ENCODE measurements at places on chromosomes 1 and 21. TPM values are rescaled to one million over a fixed set of nuclear protein-coding genes. Genes with fewer than 3 reads are reported as not detected.
A peak's percentile ranks its signal among the peaks of the same experiment; 100 is the strongest.

- H3K4me1 ChIP-seq: no peaks in the 10 kb centered on the region
- no peak overlapping the region for H3K27ac ChIP-seq
- H3K36me3 ChIP-seq: no peaks in the 10 kb centered on the region
- no peak overlapping the region for H3K4me3 ChIP-seq
- no peak for DNase-seq
Observed at GRCh38 chr1:178341261-178341956, 155.4 kb downstream of the CLEC20A start.

- H3K4me1 ChIP-seq: peaks cover 3% of the 10 kb centered on the region
- no peaks in the 10 kb centered on the region for H3K27me3 ChIP-seq
- no peak overlapping the region for H3K27ac ChIP-seq
- no peak overlapping the region for H3K4me3 ChIP-seq
- DNase-seq: no peak
- H3K36me3 ChIP-seq: no peaks in the 10 kb centered on the region
Observed at GRCh38 chr1:6012529-6013318, 20.5 kb upstream of the NPHP4 start.

- no peaks in the 10 kb centered on the region for H3K4me1 ChIP-seq
- H3K36me3 ChIP-seq: no peaks in the 10 kb centered on the region
- no peak overlapping the region for H3K27ac ChIP-seq
Observed at GRCh38 chr1:93735722-93736121, 54.1 kb upstream of the BCAR3 start.

DNA sequence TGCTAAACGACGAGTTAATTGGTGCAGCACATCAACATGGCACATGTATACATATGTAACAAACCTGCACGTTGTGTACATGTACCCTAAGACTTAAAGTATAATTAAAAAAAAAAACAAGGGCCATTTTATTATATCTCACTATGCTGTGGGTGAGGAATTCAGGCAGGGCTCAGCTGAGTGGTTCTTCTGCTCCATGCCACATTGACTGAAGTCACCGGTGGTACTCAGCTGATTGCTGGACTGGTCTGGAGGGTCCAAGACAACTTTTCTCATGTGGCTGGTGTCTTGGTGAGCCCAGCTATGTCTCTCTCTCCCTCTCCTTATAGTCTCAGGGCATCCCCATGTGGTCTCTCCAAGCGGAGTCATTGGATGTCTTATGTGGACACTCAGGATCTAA lies 275.0 kb downstream of the GRIK3 start:
- DNase-seq: no peak
- H3K4me3 ChIP-seq: no peak overlapping the region

- no peak for DNase-seq
- H3K36me3 ChIP-seq: no peaks in the 10 kb centered on the region
- peaks cover 42% of the 10 kb centered on the region for H3K27me3 ChIP-seq
- H3K4me1 ChIP-seq: peaks cover 6% of the 10 kb centered on the region
- H3K27ac ChIP-seq: no peak within 1 kb of the TSS
Observed at GRCh38 chr1:152907686-152908601, at the start of gene IVL. IVL (plus strand) TSS chr1:152908546; CDS start chr1:152909798, 1,252 bp downstream.

GRCh38 chr1:174276087-174276486 lies 116.8 kb downstream of the RABGAP1L start:
- no peak overlapping the region for H3K4me3 ChIP-seq
- H3K27me3 ChIP-seq: no peaks in the 10 kb centered on the region
- H3K27ac ChIP-seq: no peak overlapping the region
- DNase-seq: no peak
- peaks cover 13% of the 10 kb centered on the region for H3K36me3 ChIP-seq

DNA sequence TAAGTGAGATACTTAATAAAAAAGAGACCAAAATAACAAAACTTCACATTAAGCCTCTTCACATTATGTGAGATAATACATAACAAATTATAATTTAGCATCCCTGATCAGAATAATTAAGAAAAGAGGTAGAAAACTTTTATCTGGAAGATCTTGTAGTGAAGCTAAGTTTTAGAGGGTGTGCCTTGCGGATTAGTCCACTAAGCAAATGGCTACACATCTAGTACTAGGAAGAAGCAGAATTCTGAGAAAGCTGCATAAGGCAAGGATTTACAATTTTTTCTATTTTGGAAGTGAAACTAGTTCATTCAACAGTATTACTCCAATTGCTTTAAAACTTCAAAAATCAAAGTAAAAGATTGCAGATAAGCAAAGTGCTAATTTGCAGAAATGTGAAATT lies 3.5 kb downstream of the YOD1 start:
- no peak overlapping the region for H3K27ac ChIP-seq
- peaks cover 56% of the 10 kb centered on the region for H3K4me1 ChIP-seq
- no peak for DNase-seq
- no peaks in the 10 kb centered on the region for H3K27me3 ChIP-seq

- DNase-seq: no peak
- no peaks in the 10 kb centered on the region for H3K27me3 ChIP-seq
- no peak overlapping the region for H3K27ac ChIP-seq
- H3K36me3 ChIP-seq: no peaks in the 10 kb centered on the region
Observed at GRCh38 chr1:196380316-196380715, 227.9 kb downstream of the KCNT2 start.

DNA sequence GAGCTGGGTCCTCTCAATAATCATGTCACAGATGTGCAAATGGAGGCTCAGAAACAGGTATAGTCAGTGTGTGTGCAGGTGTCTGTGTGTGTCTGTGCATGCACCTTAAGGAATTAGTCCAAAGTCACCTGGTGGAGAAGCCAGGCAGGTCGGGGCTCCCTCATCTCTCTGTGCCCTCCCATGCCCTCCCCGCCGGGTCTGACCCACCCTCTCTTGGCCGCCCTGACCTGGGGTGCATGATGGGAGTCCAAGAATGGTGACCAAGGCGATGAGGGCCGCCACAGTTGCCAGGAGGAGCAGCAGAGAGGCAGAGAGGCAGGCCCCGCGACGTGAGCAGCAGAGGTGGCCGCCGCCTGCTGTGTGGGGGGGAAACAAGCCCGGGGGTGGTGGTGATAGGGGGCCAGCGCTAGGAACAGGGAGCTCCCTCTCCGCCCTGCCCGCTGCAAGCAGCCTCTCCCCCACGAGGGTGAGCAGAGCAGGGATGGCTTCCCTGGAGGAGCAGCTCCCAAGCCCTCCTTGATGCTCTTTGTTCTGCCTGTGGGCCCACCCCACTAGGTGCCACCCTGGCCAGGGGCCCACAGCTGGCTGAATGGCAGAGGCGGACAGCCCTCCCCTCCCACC lies 3.9 kb downstream of the LDLRAD1 start:
- DNase-seq: peak; percentile 6
- H3K4me3 ChIP-seq: no peak overlapping the region
- H3K4me1 ChIP-seq: no peaks in the 10 kb centered on the region
- no peaks in the 10 kb centered on the region for H3K36me3 ChIP-seq

- H3K4me1 ChIP-seq: no peaks in the 10 kb centered on the region
- H3K27me3 ChIP-seq: no peaks in the 10 kb centered on the region
- no peak for DNase-seq
- H3K27ac ChIP-seq: no peak overlapping the region
- H3K36me3 ChIP-seq: no peaks in the 10 kb centered on the region
Observed at GRCh38 chr21:39803393-39803792, 58.4 kb downstream of the IGSF5 start.

DNA sequence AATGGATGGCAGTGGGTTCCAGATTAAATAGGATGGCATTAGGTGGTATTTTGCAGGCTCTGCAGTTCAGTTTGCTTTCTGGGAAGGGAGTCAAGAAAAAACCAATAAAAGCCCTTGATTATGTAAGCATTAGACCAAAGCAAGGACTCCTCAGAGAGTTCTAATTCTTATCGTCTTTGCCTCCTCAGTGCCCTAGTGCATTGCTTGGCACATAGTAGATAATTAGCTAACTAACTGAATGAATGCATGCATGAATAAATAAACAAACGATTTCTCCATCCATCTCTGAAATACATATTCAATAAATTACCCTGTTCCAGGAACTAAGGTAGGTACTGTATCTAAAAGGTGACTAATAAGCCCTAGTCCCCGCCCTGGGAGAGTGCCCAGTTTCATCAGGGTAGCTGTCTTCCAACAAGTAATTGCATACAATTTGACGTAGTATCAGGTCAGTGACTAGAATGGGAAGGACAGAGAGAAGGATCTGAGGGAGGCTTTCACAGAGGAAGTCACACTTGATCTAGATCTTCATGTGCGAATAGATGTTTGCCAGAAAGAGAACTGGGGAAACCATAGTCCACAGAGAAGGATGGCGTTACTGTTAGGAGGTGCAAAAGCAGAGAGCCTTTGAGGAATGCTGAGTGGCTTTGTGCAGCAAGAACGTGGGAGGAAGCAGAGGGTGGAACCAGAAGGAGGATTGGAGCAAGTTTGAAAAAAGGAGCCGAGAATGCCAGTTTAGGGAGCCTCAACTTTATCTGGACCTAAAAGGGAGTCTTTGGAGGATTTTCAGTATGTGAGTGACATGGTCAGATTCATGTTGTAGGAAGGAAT lies 111.4 kb downstream of the TBX19 start:
- H3K27ac ChIP-seq: no peak overlapping the region
- H3K4me3 ChIP-seq: no peak overlapping the region
- H3K36me3 ChIP-seq: no peaks in the 10 kb centered on the region

The KRTAP23-1 gene
- not detected for total RNA-seq

The G0S2 gene
- total RNA-seq: 93.1 TPM

The ZNF281 gene
- 11.2 TPM for total RNA-seq

The WNT9A gene
- 0.12 TPM for total RNA-seq

The SUCO gene
- total RNA-seq: 18.8 TPM
